ENCODE measurements at places on chromosomes 3 and 15.

GRCh38 chr3:23071758-23072157, 131.4 kb upstream of the UBE2E2 start:
- DNase-seq = no peak

DNA sequence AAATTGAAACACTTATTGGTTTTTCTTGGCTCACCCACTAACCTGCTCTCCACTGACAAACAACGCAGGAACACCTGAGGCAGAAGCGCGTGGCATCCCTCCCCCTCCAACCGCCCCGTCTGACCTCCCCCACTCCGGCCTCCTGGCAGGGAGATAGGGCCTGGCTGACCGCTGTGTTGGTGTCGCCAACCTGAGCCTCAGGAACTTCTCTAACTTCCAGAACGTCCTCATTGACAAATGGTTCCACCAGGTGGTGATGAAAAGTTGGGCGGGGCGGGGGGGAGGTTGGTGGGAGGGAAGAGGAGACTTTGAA, 22.8 kb downstream of the IL17RD start:
- DNase-seq = no peak

- DNase-seq = no peak
Measured at GRCh38 chr15:74368121-74368520, 675 bp upstream of the CYP11A1 start.

DNA sequence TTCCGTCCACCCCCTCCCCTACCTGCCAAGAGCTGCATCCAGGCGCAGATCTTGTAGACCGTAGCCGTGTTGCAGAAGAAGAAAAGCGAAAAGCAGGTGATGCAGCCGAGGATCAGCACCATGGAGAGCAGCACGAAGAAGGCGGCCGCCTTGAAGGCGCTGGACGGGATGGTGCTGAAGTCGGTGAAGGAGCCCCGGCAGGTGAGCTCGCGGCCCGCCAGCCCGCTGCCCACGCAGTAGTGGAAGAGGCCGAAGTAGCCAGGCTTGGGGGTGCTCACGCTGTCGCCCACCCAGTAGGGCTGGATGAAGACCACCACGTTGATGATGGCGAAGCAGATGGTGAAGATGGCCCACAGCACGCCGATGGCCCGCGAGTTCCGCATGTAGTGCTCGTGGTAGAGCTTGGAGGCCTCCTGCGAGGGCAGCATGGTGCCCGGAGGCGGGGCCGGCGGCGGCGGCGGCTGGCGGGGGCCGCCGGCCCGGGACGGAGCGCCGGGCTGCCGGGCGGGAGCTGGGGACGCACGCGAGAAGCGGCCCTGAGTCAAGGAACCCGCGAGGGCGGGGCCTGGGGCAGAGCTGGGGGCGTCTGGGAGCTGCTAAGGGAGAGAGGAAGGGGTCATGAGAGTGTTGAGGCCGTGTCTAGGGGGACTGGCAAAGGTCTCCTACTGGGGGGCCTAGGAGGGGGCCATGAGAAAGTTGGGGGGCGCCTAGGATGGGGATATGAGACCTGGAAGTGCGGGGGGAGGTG, 1.2 kb downstream of the LHFPL4 start:
- DNase-seq = peak; percentile 91

- no peak for DNase-seq
Measured at GRCh38 chr3:152257563-152258035, 11.1 kb upstream of the MBNL1 start.

- DNase-seq = no peak
Measured at GRCh38 chr3:121660356-121661171, at the start of gene HCLS1. TSS of gene HCLS1 (minus strand) at chr3:121660903. CDS start at chr3:121658347, 2,556 bp downstream.

GRCh38 chr3:158248261-158248660, 138.4 kb downstream of the RSRC1 start:
- no peak for DNase-seq

GRCh38 chr3:71955240-71956068, 170.5 kb upstream of the PROK2 start:
- DNase-seq = peak; percentile 77

- no peak for DNase-seq
Measured at GRCh38 chr15:66588537-66588936, 22.7 kb upstream of the LCTL start.

- no peak for DNase-seq
Measured at GRCh38 chr3:182913889-182914288, 66.4 kb downstream of the DCUN1D1 start.

DNA sequence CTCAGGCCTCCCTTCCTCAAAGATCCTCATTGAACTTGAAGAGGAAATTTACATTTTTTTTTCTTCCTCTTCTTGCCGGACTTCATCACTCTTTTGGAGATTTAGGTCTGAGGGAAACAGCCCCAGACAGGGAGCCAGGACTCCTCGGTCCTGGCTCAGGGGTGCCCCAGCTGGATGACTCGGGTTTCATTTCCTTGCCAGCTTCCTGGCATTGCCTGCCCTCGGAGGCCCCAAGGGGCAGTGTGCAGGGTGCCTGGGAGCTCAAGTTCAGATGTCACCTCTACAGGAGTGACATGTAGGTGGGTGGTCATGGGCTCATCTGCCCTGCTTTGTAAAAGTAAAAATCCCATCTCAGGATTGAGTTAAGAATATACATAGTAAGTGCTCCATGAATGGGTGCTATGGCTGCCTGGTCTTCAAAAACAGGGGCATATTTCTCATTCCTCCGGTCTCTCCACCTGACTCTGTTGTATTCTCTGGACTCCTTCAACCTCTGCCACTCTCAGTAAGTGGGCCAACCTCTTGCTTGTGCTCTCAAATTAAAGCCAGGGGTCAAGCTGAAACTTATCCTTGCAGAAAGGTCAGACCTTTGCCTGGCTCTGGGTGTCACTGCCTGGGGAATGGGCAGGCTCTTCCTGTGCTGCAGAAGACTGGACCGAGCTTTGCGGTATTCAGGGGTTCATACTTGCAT, 51.8 kb downstream of the SMAD6 start:
- no peak for DNase-seq

GRCh38 chr3:126300761-126301481, 56.3 kb downstream of the KLF15 start:
- DNase-seq = no peak

DNA sequence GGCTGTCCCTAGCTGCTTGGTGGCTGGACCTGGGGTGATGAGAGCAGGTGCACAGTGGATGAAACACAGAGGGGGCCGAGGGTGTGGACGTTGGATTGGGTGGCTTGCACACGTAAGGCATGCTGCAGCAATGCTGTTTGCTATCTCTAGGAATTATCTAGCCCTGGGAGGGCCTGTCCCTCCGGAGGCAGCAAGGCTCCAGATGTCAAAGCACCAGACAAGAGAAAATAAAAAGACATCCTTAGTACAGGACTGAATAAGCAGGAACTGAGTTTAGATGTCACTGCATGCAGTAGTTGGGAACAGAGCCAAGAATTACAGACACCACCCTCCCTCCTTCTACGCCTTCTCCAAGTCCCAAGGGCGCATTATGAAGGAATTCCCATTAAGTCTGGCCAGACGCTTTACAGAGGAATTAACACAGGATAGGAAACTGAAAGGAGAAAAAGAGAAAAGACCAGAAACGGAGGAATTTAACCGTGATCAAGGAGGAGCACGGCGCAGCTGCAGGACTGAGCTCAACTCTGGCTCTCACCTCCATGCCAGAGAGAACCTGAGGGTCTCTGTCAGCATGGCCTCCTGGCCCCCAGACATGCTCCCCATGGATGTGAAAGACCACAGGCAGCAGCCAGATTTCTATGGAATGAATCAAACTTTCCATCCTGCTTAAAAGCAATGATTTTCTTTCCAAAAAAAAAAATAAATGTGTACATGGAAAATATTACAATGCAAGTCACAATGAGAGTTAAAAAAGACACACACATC, 13.8 kb downstream of the ATP10A start:
- peak; percentile 56 for DNase-seq

DNA sequence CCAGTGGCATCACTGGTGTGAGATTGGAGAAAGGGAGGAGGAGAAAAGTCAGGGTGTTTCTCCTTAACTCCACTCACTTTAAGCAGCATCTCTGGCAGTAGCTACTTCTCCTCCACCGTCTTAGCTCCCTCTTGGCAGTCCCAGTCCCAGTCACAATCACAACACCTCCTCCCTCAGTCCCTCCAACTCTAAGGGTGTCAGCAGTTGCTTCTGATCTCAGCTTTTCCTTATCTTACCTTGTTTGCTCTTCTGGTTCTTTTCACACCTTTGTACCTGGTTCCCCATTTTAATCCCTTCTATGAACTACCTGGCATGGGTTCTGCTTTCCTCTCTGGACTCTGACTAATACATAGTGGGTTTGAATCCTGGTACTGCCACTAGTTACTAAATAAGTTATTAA, 188.3 kb upstream of the CTDSPL start:
- DNase-seq = no peak

GRCh38 chr3:177810162-177810623, 612.9 kb upstream of the TBL1XR1 start:
- no peak for DNase-seq

GRCh38 chr3:58178528-58179234, 32.1 kb downstream of the DNASE1L3 start:
- no peak for DNase-seq

GRCh38 chr3:42163622-42164244, 72.6 kb downstream of the TRAK1 start:
- DNase-seq = no peak

GRCh38 chr15:27278761-27279160, 307.8 kb downstream of the GABRG3 start:
- no peak for DNase-seq

GRCh38 chr3:187799942-187800641, 54.8 kb upstream of the BCL6 start:
- DNase-seq = no peak

DNA sequence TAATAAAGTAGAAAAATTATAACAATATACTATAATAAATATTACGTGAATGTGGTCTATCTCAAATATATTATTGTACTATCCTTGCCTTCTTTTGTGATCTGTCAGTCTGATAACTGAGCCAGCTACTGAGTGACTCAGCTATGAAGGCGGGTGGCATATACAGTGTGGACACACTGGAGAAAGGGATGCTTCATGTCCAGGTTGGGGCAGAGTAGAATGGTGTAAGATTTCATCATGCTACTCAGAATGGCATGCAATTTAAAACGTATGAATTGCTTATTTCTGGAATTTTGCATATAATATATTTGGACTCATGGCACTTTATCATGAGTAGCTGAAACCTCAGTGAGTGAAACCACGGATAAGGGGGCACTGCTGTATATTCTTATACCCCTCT, 172.9 kb upstream of the TBC1D5 start:
- DNase-seq = no peak

- DNase-seq = peak; percentile 84
Measured at GRCh38 chr15:88904624-88905327, 8.4 kb downstream of the MFGE8 start.

- peak; percentile 8 for DNase-seq
Measured at GRCh38 chr3:157436583-157437291, at the start of gene PTX3. TSS of gene PTX3 (plus strand) at chr3:157436850. CDS start at chr3:157436934, 84 bp downstream.

- peak; percentile 72 for DNase-seq
Measured at GRCh38 chr3:184275961-184276910, at the start of gene ECE2. TSS of gene ECE2 (plus strand) at chr3:184276022. CDS start at chr3:184276154, 132 bp downstream.

- no peak for DNase-seq
Measured at GRCh38 chr3:39631136-39631535, 163.7 kb downstream of the MOBP start.

DNA sequence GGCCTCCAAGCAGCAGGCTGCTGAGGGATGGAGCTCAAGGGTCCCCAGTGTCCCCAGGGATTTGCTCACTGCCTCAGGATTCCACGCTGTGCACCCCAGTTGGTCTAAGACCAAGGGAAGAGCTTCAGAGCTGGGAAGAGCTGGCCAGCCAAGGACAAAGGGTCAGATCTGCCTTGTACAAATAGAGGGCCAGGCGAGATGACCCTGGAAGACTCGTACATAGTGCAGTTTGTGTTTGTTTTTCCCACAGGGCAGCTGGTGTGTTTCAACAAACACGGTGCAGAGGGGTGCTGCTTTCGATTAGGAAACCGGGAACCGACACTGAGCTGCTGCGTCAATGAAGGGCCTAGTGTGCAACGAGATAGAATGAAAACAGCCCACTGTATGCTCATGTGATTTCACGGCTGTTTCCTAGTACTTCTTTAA, 56.1 kb upstream of the TRPM1 start:
- no peak for DNase-seq

DNA sequence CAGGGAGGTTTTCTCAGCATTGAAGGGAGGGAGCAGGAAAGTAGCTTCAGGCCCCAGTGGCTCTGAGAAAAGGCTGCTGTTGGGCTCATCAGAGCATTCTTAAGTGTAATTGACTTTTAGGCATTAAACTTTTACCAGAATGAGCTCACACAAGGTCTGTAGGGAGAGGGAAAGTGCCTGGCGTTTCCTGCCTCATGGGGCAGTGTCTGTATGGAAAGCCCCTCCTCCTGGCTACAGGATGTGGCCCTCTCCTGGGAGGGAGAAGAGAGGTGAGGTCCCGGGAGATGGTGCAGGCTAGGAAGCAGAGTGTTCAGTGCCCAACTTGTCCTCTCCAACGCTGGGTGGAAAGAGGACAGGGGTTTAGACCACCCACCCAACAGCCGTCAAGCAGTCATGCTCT, 21.3 kb upstream of the SCN10A start:
- DNase-seq = no peak

GRCh38 chr3:169607949-169608348, 55.6 kb downstream of the MECOM start:
- no peak for DNase-seq

- DNase-seq = no peak
Measured at GRCh38 chr15:90762109-90762508, 45.0 kb downstream of the BLM start.

DNA sequence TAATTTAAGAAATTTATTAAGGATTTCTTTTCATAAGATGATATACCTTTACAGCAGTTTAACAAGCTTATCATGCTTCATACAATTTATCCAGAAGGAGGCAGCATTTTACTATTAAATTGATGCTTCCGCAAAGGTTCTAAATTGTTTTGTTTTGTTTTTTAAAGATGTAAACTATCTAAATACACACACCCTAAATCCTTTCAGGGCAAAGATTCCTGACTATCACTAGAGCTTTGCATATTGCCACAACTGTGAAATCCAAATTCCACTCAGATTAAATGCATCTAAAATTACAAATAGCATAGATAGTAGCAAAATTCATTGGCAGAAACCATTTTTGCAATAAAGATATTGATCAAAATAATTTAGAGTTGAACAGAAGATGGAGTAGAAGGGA, 44.5 kb upstream of the CCNL1 start:
- no peak for DNase-seq

GRCh38 chr3:126105691-126106187, 21.8 kb upstream of the SLC41A3 start:
- DNase-seq = no peak

- DNase-seq = no peak
Measured at GRCh38 chr3:83842511-83842910, 1116.3 kb upstream of the CADM2 start.

GRCh38 chr3:168220556-168220955, 124.8 kb upstream of the GOLIM4 start:
- no peak for DNase-seq
